ENCODE measurements at places on chromosomes 7 and 10.

- DNase-seq, result no peak
These were observed 248.3 kb downstream of the CDC14C start for GRCh38 chr7:49172639-49173038.

DNA sequence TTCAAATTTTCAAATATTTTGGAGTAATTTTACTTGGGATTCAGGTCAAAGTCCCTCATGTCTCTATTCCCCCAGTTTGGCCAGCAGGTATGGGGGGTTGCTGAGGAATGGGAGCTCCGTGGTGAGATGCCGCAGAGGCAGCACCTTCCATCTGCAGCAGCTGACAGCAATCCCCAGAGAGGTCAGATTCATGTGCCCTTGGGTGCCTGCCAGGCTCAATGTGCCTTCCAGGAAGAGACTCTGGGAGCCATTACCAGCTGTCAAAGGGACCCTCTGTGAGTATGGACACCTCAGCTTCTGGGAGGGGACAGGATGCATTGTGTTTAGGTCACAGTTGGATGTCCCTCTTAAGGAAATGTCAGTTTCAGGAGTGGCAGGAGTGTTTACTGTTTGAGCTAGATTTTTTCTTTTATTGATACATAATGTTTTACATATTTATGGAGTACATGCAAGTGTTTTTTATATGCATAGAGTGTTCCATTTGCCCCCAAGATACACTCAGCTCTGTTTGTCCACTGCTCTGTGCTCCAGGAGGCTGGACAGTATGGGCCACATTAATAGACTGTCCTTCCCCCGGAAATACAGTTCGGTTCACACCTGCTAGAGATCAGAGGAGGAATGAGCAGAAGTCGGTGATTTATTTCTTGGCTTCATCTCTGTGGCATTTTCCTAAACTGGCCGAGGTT is 75.3 kb upstream of the GRB10 start:
- no peak for DNase-seq

- no peak for DNase-seq
These were observed 168.9 kb downstream of the CSTF2T start for GRCh38 chr10:51530541-51530940.

GRCh38 chr7:68969571-68969970 is 628.7 kb upstream of the AUTS2 start:
- DNase-seq, result no peak

DNA sequence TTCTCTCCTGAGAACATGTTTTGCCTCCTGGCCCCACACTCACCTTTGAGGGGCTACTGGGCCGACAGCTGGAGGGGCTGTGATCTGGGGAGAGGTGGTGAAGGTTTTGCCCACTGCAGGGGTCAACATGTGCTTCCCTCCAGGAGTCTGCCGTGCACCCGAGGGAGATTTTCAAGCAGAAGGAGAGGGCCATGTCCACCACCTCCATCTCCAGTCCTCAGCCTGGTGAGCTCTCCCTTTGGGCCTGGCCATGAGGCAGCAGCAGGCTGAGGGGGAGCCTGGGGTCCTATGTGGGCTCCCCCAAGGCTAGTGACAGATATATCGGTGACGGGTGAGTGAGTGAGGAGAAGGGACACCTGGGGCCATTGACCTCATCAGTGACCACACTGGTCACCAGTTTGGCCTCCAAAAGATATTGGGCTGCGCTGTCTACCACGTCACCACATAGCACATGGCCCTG is 6.6 kb downstream of the PGAM2 start:
- DNase-seq, result no peak

DNA sequence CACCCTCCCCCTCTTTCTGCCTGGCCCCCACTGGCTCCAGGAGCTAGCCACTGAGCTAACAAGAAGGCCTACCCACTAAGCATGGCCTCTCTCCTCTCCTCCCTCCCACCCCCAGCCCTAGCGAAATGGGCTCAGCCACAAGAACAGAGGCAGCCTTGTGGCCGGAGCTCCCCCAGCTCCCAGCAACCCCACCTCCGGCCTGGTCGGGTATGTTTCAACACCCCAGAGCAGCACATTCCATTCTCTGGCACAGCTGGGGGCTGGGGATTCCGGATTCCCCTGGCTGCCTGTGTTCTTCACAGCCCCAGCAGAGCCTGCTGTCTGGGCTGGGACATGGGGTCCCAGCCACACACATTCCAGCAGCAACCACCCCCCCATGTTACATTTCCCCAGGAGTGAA is 9.0 kb downstream of the SFRP5 start:
- no peak for DNase-seq

GRCh38 chr10:124066126-124066700 is 27.2 kb downstream of the CHST15 start:
- DNase-seq, result no peak

DNA sequence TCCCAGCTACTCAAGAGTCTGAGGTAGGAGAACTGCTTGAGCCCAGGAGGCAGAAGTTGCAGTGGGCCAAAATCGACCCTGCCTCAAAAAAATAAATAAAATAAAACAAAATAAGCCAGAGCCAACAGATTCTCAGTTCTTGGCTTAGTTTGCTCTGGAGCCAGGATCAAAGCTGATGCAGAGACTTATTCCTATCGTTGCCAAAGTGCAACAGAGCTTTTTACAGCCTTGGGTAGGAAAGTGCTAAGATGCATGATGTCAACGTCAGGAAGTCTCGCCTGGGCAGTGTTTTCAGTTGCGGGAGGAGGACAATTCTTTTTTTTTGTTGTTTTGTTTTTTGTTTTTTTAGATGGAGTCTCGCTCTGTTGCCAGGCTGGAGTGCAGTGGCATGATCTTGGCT is 43.8 kb upstream of the CYTH3 start:
- no peak for DNase-seq

DNA sequence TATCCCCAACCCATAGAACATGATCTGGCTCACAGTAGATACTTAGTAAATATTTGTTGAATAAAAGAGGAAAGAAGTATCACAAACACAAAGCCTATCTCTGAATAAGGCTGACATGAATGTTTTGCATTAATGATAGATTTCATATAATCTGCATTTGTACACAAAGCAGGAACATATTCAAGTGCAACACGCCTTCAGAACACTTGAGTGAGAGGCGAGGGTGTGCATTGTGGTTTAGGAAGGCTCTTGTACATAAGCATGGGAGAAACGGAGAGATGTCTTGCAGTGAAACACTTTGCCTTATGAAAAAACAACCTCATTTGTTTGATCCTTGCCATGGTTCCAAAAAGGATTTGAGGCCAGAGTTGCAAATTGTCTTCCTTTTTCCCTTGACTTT is 14.1 kb upstream of the SFMBT2 start:
- no peak for DNase-seq

GRCh38 chr10:1057106-1057657 is 997 bp downstream of the WDR37 start:
- DNase-seq, result no peak

- DNase-seq, result no peak
These were observed 17.9 kb upstream of the ZNF32 start for GRCh38 chr10:43666552-43666951.

GRCh38 chr10:839550-840205 is 91.8 kb downstream of the LARP4B start:
- DNase-seq, result no peak

GRCh38 chr10:9296190-9296589 is 1241.7 kb downstream of the GATA3 start:
- no peak for DNase-seq

- no peak for DNase-seq
These were observed 45.5 kb downstream of the GTF2IRD1 start for GRCh38 chr7:74498996-74499834.

Data from progenitor cell of endocrine pancreas (in vitro differentiated cells).